ENCODE measurements at places on chromosomes 2 and 18.
A peak's percentile ranks its signal among the peaks of the same experiment; 100 is the strongest.

DNA sequence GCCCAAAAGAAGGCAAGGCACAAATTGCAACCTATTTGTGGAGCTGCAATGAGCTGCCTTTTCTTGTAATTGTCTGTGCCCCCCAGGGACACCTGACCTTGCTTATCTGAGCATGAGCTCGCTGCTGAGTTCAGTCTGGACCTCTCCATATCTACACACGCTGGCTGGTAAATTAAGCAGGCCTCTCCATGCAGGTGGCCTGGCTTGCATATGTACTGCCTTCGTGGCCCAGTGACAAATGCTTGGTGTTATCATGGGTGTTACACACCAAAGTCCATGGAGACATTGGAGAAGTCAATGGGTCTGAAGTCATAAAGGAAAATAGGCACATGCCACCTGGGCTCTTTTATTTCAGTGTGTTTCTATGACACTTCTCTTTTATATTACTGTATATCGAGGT, 121.2 kb downstream of the IRS1 start:
- DNase-seq: no peak

DNA sequence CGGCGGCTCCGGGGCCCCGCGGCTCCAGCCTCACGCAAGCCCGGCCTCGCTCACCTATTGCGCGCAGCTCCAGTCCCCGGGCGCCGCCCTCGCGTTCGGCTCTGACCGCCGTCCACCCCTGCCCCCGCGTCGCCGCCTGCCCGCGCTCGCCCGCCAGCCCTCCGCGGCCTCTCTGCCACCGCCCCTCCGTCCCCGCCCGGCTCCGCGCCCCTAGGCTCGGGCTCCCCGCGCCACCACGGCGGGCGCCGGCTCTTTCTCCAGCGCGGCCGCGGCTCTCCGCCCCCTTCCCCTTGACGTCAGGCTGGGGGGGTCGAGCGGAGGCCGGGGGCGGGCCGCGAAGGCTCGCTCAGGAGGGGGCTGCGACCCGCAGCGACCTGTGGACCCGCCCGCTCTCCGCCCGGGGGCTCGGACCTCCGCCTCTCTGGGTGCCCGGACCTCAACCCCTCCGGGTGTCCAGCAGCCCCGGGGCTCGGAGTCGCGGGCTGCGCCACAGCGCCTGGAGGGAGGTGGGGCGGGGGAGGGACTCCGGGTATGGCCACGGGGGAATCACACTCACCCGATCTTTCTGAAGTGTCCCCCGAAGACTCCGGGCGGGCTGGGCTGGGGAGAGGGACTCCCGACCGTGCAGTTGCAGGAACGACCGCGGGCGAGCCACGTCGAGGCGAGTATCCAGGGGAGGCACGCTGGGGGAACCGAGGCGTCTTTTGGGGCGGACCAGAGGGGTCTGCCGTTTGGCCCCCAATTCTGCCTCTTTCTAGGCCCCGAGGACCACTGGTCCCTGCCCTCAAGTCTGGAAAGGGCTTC, at the start of gene SEMA4C:
SEMA4C (minus strand) TSS at position 259 of the 804 bp plus-strand sequence. CDS start 2,194 bp downstream, outside the sequence.
- no peak for DNase-seq

- no peak for DNase-seq
Measured at GRCh38 chr2:157843935-157844334, 32.2 kb downstream of the ACVR1 start.

DNA sequence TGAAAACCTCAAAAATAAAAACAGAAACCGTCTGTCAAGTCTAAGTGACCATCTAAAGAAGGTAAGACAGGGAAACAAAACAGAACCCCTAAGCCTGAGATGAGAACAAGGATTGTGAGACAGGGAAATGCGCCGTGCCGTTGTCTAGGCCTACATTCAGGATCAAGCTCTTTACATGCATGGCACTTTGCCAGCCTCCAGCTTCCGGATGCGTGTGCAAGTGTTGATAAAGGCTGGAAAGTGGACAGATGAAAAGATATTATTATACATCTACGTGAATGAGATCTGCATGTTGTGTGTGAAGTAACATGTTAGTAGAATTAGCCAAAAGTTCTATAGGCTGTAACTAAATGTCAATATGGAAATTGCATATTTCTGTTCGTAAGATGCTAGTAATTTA, 28.6 kb upstream of the TMEM87B start:
- DNase-seq: no peak

DNA sequence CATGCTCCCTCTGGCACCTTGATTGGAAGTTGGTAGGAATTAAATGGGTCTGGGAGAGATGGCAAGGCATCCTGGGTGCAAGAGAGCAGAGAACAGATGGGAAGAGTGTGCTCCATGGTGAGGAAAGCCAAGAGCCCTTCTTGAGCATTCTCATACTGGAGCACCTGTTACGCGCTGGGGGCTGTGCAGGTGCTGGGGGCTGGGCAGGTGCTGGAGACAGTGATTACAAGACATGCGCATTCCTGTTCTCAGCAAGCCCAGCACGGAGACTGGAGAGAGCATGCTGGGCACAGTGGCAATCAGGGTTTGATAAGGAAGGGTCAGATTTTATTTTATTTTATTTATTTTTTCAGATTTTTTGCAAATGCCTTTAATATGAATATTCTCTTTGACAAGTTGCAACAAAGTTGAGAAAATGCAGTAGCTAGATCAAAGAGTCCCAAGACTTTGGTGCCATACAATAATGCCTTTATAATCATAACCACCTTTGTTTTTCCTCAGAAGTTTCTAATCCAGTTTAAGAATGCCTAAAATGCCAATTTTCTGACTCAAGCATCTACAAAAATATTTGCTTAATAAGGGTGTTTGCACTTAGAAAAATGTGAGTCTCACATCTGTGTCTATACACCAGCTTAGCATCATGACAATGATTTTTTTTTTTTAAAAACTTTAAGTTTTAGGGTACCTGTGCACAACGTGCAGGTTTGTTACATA, 193.3 kb downstream of the RNF152 start:
- no peak for DNase-seq

- no peak for DNase-seq
Measured at GRCh38 chr2:203623661-203624060, 82.8 kb upstream of the CD28 start.

- DNase-seq: no peak
Measured at GRCh38 chr18:50091509-50092244, 103.3 kb downstream of the MYO5B start.

DNA sequence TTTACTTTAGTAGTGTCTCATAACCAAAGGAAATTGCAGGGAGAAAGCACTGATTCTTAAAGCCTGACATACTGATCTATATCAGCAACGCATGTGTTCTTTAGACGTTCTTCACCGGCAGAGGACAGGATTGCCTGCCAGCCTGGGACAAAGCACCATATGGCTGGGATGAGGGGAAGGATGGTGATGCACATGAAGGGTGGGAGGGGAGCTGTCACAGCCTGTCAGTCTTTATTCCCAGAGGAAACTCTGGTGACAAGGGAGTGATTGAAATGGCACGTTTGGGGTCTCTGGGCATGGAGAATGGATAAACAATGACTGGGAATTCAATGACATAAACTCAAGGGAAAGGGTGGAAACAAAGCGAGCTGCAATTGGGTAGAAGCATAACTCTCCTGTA, 808.1 kb downstream of the DCC start:
- no peak for DNase-seq

GRCh38 chr2:159546716-159547430, 69.5 kb downstream of the BAZ2B start:
- no peak for DNase-seq

GRCh38 chr2:118710481-118710880, 137.0 kb downstream of the EN1 start:
- no peak for DNase-seq

DNA sequence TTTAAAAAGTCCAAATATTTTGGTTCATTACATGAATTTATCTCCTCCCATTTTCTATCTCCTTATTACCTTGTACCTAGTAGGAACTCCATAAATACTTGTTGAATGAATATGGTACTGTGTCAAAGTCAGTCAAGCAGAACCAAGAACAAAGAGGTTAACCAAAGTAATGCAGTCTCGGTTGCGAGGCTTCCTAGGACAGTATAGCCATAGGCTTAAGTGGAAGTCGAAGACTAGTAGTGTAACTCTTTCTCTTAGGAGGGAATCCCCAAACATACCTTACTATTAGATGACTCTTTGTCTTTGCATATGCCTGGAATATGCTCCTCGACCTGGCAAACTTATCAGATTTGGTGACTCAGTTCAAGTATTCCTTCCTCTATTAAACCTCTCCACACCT, 4.8 kb downstream of the LIPT1 start:
- no peak for DNase-seq

DNA sequence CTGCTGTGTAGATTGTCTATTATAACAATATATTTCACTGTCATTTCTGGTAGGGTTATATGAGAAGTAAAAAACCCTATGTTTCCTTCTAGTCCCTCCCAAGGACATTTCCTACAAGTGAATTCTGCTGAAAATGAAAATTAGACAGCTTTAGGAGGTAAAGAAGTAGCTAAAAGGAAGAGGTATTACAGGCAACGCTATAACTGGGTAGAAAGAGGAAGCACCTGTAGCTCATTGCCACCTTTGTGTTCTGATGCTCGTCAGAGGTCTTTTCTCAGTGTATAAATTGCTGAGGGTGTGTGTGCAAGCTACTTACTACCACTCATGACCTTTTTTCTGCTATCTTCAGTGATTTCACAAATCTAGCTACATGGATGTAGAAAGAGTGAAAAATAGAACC, 1.4 kb downstream of the DNAJC10 start:
- no peak for DNase-seq

GRCh38 chr2:165691615-165692014, 102.4 kb downstream of the GALNT3 start:
- no peak for DNase-seq

- no peak for DNase-seq
Measured at GRCh38 chr2:1136846-1137245, 186.2 kb downstream of the SNTG2 start.

DNA sequence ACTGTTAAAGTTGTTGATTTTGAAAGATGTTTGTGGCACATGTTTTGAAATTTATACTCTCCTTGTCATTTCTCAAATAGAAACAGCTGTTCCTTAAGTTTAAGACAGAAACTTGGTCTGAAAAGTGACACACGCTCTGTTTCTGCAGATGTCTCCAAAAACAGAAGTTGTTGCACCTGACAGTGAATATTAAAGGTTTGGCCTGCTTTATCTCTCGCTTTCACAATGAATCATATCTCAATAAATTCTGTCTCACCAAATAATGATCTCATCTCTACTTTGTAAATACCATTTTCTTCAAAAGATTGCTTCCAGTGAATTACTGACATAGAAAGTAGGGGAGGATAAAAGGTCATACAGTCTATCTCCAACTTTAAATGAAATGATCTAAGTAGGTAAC, 294.9 kb upstream of the SYT4 start:
- DNase-seq: no peak

DNA sequence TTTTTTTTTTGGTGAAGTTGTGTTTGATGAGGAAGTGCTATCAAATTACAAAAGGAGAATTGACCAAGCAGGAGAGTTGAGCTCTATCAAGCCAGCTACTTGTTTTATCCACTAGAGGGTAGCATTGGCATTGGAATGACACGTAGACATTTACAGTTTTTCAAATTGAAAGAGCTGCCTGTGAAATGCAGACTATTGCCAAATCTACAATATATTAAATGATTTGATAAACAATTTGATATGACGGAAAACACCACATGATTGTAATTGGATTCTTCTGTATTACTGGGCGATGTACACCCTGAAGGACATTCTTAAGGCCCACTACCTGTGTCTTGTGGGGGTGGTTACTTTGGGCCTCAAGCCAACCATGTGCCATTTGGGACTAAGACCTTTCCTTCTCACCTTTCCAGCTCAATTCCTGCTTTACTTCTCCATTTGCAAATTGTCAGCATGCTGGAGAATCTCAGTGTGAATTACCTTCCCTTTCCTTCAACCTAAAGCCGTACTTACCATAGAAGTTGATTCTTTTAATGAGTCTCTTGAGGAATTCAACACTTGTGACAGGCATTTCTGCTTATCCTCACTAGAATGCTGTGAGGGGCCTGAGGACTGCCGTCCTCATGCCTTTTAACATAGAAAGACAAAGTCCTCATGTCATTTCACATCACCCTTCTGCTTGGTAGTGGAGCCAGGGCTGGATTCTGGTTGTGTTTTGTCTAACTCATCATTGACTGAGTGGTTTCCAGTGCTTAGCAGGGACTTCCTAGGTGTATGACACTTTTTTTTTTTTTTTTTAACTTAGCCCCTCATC, 134.8 kb upstream of the THUMPD2 start:
- DNase-seq: peak; percentile 49

GRCh38 chr18:21330122-21330701, 88.2 kb downstream of the GREB1L start:
- peak; percentile 34 for DNase-seq

DNA sequence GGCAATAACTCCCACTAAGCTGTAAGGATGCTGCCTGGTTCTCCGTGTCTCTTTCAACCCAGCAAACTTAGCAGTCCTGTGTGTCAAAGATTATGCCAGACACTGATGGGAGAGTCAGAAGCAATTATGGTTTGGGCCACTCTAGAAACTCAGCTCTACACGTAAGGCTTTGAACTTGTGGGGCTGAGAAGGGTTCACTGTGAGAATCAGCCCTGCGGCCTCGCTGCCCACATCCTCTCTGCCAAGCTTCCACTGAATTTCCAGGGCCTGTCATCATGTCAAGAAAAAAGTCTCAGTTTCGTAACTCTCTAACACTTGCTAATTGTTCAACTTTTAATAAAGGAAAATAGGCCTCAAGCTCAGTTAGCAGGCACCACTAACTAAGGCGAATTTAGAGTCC, 308.8 kb upstream of the LYPD1 start:
- DNase-seq: no peak

DNA sequence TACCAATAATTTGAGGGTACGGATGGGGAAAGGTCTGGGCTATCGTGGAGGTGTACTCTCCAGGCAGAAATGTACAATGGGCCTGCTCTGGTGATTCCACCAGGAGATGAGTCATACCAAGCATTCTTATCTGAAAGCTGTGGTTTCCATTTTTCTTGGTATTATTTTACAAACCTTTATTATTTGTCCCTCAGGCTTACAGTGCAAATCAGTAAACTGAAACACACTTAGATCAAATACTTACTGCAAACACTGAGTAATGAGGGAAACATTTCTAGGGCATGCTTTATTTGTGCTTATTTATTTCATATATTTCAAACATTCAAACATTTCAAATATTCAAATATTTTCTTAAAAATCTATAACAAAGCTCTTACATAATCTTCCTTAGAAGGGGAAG, 319.8 kb downstream of the RND3 start:
- DNase-seq: peak; percentile 62

GRCh38 chr2:12620759-12621158, 96.0 kb upstream of the TRIB2 start:
- DNase-seq: no peak

- no peak for DNase-seq
Measured at GRCh38 chr2:176383836-176384442, 114.7 kb downstream of the MTX2 start.

DNA sequence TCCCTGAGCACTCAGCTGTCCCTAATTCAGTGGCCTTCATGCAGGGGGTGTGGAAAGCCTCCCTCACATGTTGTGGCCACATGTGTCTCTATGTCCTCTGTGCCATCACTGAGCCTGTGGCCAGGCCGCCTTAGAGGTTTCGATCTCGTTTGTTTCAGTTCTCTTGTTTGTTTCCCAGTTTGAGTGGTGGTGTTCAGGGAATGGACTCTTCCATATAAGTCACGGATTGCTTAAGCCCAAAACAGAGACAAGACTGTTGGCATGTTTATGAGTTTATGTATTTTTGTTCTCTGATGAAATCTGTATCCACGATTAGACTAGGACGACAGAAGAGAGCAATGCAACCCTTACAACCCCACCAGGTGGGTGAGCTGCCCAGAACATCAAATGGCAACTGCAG, 134.5 kb downstream of the CCBE1 start:
- DNase-seq: no peak

GRCh38 chr18:79881695-79882094, 69.8 kb downstream of the SLC66A2 start:
- DNase-seq: no peak

- DNase-seq: no peak
Measured at GRCh38 chr2:10139536-10139935, 17.0 kb downstream of the RRM2 start.

GRCh38 chr2:31828891-31829290, 181.9 kb downstream of the MEMO1 start:
- no peak for DNase-seq
